CMK (cell line): ENCODE measurements at places on chromosomes 6 and 20.

GRCh38 chr20:61931476-61932198, 134.0 kb downstream of the TAF4 start:
- no peak for DNase-seq

DNA sequence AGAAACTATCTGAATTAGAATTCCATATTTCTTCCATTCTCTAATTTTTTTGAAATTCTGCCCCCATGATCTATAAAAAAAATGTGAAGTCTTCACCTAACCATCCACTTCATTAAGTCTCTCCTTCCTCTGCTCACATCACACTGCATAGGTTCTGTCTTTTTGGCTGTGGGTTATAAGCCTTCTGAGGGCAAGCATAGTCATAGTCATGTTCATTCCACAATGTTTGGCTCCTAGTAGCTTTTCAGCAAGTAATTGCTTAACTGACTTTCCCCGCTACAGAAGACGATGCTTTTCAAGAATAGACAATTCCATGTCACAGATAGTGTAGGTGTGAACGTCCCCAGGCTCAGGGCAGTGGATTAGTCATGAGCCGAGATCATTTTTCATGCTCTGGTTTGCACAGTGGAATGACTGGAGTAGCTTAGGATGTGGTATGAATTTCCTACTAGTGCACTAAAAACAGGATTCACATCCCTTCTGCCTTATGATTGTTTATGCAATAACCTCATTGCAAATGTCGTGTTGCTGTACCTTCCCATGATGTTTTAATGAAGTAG, 29.1 kb downstream of the WRNIP1 start:
- DNase-seq: no peak

- no peak for DNase-seq
Measured at GRCh38 chr20:50338479-50339391, 148.1 kb downstream of the CEBPB start.

GRCh38 chr20:23242556-23243180, 107.9 kb upstream of the NXT1 start:
- no peak for DNase-seq
